ENCODE measurements at places on chromosomes 2 and 18.

GRCh38 chr2:239109041-239109927 is 261.4 kb downstream of the TWIST2 start:
- DNase-seq = no peak

GRCh38 chr18:50027996-50028395 is 167.0 kb downstream of the MYO5B start:
- DNase-seq = no peak

DNA sequence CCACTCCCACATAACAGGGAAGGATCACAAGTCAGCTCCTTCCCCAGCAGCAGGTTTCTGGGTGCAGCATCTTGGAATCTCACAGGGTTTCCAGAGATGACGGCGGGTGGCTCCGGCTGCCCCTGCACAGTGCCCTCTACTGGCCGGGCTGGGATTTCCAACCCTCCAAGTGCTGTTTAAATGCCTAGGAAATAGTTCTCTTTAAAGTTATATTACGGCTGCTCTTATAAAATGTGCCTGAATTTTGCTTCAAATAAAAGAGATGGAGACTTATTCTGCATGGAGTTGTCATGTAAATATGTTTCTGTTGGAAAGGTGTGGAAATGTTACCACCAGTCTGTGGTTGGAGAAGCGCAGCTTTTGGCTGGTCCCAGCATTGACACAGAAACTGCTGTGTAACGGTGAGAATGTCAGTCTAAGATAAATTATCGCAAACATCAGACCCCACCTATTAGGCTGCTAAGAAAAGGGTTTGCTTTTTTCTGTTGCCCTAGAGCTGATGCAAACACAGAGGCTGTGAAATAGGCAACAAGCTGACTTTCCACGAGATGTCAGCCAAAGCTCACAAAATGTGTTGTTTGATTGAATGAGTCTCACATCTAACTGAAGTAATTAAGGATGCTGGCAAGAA is 3.3 kb upstream of the HJURP start:
- DNase-seq = no peak

GRCh38 chr2:120303177-120303576 is 42.8 kb upstream of the INHBB start:
- no peak for DNase-seq

DNA sequence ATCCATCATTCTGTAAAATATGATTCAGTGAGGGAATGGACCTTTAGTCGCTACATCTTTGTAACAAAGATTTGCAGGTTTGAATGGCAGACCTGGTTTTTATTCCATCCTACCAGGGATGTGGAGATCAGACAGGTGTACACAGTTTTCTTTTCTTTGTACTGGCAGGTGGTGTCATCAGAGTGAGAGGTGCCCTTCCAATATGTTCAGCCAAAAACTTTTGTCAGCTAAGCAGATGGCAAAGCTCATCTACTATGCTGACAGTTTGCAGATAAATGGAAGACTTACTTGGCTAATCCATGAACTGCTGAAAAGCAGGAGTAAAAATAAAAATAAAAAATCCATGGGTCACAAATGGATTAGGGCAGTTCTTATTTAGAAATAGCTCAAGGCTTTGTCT is 185.5 kb upstream of the DOK6 start:
- no peak for DNase-seq

GRCh38 chr18:5606951-5607350 is 63.2 kb upstream of the EPB41L3 start:
- DNase-seq = no peak

Data from uterus (tissue), 4 donors.